ENCODE measurements at places on chromosomes 13 and 19.
A peak's percentile ranks its signal among the peaks of the same experiment; 100 is the strongest.

- DNase-seq, result peak; percentile 17
Measured at GRCh38 chr19:29966588-29967249, 24.7 kb downstream of the URI1 start.

- DNase-seq, result peak; percentile 28
Measured at GRCh38 chr19:7769171-7769570, 6.1 kb downstream of the CLEC4M start.

- DNase-seq, result peak; percentile 38
Measured at GRCh38 chr19:5046339-5047039, 77.6 kb downstream of the KDM4B start.

DNA sequence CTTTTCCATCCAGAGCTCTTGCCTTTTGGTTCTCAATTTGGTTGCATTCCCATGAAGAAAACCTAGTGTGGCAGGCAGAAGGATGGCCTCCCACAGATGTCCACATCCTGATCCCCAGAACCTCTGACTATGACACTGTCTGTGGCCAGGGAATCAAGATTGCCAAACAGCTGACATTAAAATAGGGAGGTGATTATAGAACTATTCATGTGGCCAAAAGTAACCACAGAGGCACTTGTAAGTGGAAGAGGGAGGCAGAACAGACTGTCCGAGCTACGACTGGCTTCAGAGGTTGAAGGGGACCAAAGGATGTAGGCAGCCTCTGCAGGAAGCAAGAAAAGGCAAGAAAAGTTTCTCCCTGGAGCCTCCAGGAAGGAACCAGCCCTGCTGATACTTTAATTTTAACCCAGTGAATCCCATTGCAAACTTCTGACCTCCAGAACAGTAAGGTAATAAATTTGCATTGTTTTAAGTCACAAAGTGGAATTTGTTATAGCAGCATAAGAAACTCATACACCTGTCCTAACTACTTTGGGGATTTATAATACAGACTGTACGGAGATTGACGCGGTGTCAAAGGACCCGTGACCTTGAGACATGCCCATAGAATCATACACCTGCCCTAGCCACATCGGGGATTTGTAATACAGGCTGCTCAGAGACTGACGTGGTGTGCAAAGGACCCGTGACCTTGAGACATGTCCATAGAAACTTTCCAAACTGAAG, 106.5 kb downstream of the ATP11A start:
- DNase-seq, result no peak

DNA sequence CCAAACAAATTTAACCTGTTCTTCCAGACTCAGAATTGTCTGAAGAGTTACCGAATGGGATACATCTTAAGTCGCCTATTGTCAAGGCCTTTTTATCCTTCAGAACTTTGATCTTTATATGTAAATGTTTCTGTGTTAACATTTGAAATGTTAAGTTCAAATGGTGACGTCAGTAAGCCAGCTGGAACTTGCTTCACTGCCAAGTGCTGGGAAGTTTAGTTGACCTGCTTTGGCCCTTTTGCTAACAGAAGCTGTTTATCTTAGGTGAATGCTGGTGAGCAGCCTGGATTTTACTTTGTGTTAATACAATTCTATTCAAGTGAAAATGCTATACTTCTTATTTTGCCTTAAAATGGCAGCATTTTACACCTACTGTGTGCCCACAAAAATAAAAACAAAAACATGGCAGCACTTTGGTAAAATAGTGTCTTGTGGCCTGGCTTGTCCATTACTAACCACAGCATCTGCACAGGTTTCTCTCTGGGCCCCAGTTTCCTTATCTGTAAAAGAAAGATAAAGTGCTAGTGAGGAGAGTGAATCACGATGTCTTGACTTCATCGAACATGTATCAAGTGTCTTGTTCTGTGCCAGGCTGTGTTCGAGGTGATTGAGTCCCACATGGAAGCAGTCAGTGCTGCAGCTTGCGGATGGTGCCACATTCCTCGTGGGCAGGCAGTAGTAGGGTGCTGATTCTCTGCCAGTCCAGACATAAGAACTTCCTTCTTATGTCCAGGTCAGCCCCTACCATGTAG, 2.2 kb downstream of the NAXD start:
- no peak for DNase-seq

DNA sequence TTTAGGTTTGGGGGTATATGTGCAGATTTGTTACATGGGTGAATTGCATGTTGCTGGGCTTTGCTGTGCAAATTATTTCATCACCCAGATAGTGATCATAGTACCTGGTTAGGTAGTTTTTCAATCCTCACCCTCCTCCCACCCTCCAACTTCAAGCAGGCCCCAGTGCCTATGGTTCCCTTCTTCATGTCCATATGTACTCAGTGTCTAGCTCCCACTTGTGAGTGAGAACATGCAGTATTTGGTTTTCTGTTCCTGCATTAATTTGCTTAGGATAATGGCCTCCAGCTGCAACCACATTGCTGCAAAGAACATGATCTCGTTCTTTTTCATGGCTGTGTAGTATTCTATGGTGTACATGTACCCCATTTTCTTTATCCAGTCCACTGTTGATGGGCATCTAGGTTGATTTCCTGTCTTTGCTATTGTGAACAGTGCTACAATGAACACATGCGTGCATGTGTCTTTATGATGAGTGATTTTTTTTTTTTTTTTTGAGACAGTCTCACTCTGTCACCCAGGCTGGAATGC, 42.9 kb upstream of the POMP start:
- no peak for DNase-seq

- DNase-seq, result peak; percentile 19
Measured at GRCh38 chr19:45439569-45440258, 16.0 kb upstream of the ERCC1 start.

- no peak for DNase-seq
Measured at GRCh38 chr19:16569609-16570320, 2.5 kb downstream of the SLC35E1 start.

DNA sequence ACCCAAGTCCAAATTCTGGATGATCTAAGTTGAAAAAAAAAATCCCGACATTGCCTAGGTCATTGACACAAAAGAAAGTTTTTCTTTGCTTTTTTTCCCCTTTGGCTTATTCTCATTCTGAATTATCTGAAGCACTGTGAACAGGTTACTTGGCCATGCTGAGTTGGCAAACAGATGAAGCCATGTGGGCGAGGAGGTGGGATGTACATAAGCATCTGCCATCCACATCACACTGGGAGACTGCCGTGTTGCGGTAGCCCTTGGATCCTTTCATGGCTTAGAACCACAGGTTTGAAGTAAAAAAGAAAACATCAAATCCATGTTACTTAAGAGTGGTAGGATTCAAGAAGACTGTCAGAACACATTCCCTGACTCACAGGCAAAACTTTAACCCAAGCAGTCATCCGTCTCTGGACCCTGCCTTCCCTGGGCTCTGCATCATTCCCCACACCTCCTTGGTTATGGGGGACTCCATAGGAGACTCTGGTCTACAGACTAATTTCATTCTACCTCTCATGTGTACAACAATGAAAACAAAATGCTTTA, 242.5 kb upstream of the SERP2 start:
- DNase-seq, result no peak

GRCh38 chr19:47107202-47107952, 6.2 kb downstream of the ZC3H4 start:
- DNase-seq, result no peak

DNA sequence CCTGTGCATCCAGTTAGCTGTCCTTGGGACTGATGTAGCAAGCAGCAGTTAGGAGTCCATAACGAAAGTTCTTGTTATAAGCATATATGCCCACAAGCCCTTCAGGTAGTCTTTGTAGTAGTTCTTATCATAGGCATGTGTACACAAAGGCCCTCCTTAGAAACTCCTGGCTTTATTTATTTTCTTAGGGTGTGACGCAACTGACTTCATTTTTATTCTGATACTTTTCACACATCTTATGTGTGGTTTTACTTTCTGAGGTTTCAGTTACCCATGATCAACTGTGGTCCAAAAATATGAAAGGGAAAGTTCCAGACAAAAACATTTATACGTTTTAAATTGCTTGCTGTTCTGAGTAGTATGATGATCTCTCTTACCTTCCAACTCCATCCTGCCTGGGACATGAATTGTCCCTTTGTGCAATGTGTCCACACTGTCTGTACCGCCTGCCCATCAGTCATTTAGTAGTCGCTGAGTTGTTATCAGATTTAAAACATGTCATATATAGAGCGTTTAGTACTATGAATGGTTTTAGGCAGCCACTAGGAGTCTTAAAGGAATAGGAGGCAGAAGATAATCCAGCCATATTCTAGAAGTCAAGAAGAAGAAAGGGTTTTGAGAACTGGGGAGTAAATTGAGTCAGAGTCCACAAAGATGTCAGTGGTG, 19.4 kb downstream of the GPC5 start:
- no peak for DNase-seq

DNA sequence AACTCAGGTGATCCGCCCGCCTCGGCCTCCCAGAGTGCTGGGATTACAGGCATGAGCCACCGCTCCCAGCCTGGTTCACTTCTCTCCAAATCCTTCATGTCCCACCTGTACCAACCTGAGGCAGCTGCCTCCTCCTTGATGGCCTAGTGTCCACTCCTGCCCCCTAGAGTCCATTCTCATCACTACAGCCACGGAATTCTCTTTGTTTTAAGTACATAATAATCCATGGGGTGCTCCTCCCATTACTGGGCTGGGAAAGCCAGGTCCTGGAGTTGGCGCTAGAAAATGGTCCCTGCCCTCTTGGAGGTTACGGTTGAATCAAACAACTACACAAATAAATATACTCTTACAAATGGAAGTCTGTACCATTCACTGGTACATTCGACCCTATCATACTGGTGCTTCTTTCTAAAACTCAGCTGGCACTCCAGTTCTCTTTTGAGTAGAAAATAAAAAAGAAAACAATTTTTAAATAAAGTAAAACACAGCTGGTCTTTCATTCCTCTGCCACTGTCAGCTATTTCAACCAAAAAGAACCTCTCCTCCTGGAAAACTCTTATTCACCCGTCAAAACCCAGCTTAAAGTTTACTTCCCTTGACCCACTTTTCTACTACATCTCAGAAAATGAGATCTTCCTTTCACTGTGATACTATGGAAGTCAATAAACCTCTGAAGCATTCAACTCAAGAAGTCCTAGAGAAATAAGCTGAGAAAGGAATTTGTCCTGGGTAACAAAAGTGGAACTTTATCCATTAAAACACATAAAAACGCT, 22.4 kb upstream of the ARHGEF18 start:
- DNase-seq, result no peak

DNA sequence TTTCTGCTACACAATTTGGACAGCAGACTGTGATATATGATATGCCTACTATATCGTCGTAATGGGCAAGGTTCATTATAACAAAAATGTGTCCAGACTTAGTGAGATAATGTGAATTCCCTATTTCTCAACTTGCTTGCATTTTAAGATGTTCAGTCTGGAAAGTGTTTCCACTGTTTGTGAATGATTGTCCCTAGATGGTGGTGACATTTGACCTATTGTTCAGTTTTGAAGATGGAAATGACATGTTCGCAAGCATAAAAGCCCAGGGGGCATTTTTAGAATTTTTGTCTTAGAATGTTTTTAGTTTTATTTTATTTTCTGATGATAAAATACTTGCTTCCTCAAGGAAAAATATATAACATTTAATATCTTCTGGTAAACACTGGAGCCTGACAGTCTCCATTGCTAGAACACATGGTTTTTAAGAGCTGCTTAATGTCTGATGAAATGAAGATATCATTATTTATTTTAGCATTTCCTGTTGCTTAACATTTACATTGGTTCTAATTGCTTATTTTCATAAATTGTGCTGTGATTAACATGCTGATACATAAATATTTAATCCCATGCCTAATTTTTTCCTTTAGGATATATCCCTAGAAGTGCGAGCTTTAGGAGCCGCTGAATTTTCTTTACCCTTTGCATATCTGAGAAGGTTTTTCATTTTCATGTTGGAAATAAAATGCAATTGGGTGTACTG, 27.1 kb downstream of the MBNL2 start:
- DNase-seq, result no peak

- no peak for DNase-seq
Measured at GRCh38 chr19:35901854-35902661, at the start of gene HCST. Gene HCST (plus strand): TSS chr19:35902529. CDS start chr19:35902594, 65 bp downstream.

DNA sequence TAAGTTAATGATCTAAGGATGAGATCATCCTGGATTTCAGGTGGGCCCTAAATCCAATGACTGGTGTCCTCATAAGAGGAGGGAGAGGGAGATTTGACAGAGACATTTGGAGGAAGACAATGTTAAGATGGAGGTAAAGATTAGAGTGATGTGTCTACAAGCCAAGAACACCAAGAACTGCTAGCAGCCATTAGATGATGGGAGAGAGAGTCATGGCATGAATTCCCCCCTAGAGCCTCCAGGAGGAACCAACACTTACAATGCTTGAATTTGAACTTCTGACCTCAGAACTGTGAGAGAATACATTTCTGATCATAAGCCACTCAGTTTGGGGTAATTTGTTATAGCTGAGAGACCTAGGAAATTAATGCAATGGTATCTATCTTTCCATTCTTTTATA, 68.1 kb upstream of the RFXAP start:
- no peak for DNase-seq

GRCh38 chr19:13929340-13929739, 8.9 kb downstream of the PODNL1 start:
- DNase-seq, result no peak

GRCh38 chr13:109963960-109964563, 177.7 kb upstream of the IRS2 start:
- DNase-seq, result no peak

GRCh38 chr19:42693760-42694350, 46.4 kb downstream of the PSG3 start:
- peak; percentile 8 for DNase-seq

GRCh38 chr19:45763691-45764294, 5.3 kb downstream of the SIX5 start:
- DNase-seq, result no peak
